Kidney glomerular epithelial cell (primary cell): ENCODE measurements at places on chromosomes 7 and 10.

- peak; percentile 47 for DNase-seq
These were observed 193.8 kb upstream of the ADO start for GRCh38 chr10:62610649-62611229.

DNA sequence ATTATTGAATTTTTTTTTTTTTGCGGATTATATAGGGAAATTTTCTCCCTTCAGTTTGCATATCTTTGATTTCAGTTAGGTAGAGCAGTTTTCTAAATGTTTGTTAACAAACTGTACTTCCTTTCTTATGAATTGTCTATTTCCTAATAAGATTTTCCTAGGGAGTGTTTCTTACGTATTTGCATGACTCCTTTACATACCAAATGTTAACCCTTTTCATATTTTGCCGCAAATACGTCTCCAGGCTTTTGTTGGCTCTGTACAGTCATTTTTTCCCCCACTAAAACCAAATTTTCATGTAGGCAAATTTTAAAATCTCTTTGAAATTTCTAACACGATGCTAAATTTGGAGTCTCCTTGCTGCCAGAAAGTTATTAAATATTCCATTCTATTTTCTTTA is 1.9 kb upstream of the FRAT2 start:
- no peak for DNase-seq

GRCh38 chr7:33639552-33640197 is 265.7 kb upstream of the BMPER start:
- no peak for DNase-seq

- DNase-seq = no peak
These were observed 29.5 kb upstream of the COBL start for GRCh38 chr7:51346126-51346525.

GRCh38 chr10:100621360-100622205 is 85.8 kb downstream of the HIF1AN start:
- no peak for DNase-seq

- DNase-seq = peak; percentile 83
These were observed 23.3 kb downstream of the BPGM start for GRCh38 chr7:134669845-134670373.

DNA sequence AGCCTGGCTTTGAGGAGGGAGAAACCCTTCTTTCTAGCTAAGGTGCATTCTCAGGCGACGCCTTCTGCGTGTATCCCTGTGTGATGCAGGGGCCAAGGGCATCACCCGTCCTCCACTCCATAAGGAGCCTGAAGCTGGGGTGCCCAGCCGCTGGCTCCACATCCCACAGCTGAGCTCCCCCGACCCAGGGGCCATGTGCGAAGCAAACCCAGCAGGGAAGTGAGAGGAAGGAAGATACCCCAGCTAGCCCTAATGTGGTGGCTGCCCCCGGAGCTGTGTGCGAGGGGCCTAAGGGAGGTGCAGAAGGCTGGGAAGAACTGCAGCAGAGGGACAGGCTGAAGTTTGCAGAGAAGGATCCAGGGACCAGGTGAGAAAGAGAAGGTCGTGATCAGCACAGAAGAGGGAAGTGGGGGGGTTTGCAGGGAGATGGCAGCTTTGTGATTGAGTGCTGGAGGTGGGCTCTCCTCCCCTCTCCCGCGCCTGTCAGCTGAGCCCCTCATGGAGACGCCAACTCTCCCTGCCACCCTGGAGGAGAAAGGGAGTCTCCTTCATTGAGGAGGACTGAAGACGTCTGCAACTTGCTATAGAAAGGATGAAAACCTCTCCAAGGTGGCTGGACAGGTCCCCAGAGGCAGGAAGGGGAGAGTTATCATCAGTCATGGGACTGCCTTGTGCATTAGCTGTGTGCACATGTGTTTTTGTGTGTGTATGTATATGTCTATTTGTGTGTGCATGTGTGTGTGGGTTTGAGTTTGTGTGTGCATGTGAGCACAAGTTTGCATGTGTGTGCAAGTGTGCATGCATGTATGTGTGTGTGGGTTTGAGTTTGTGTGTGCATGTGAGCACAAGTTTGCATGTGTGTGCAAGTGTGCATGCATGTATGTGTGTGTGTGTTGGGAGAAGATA is 3.5 kb upstream of the CALML5 start:
- no peak for DNase-seq

GRCh38 chr10:102467318-102467717 is 16.0 kb upstream of the C10orf95 start:
- DNase-seq = no peak

- no peak for DNase-seq
These were observed 71.1 kb downstream of the FIGNL1 start for GRCh38 chr7:50379082-50379481.
